Daoy (cell line): ENCODE measurements at places on chromosomes 3 and 15. TPM values are rescaled to one million over a fixed set of nuclear protein-coding genes. Genes with fewer than 3 reads are reported as not detected.

GRCh38 chr15:68580883-68581155 is 2.0 kb downstream of the CORO2B start:
- no peak for DNase-seq

GRCh38 chr3:6281662-6282061 is 579.3 kb upstream of the GRM7 start:
- DNase-seq = no peak

DNA sequence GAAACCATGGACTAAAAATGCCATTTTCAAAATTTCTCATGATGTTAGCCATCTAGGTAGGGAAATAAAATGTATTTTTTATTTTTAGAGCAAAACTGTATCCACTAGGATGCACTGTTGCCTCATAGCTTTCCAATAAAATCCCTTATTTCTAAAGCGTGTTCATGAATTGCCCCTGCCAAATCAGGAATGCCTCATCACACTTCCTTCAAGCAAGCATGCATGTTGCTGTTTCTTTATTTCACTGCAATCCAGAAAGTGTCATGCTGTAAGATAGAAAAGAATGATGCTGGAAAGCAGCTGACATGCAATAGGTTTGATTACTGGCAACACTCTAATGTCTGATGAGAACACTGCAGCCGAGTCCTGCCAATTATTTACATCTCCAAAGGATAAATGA is 239.5 kb downstream of the CHL1 start:
- DNase-seq = no peak

DNA sequence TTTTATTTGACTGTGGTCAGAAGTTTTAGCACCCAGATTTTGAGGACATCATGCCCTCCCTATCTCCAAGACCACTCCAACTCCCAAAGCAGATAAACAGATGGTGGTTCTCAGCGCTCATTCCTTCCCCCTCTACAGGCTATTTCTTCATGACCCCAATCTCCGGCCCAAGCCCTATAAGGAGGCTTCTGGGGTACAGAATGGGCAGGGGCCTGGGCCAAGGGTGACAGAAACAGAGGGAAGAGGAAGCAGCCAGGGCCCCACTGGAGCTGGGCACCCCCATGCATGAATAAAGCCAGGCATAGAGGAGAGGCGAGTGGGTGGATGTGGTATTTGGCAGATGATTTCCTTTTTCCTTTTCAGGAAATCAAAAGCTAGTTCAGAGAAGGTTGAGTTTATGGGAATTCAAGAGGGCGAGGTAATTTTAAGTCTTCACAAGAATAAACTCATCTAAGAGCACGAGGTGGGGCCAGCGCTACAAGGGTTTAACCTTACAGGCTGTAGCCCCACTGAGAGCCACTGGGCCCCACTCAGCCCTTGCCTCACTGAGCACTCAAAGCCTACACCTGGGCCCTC is 104.8 kb upstream of the HERC1 start:
- no peak for DNase-seq

- no peak for DNase-seq
Measured at GRCh38 chr15:101556273-101556672, 66.8 kb upstream of the PCSK6 start.

GRCh38 chr3:195591220-195591619 is 7.5 kb upstream of the APOD start:
- DNase-seq = no peak

- no peak for DNase-seq
Measured at GRCh38 chr15:56978898-56979662, 60.6 kb downstream of the TCF12 start.

DNA sequence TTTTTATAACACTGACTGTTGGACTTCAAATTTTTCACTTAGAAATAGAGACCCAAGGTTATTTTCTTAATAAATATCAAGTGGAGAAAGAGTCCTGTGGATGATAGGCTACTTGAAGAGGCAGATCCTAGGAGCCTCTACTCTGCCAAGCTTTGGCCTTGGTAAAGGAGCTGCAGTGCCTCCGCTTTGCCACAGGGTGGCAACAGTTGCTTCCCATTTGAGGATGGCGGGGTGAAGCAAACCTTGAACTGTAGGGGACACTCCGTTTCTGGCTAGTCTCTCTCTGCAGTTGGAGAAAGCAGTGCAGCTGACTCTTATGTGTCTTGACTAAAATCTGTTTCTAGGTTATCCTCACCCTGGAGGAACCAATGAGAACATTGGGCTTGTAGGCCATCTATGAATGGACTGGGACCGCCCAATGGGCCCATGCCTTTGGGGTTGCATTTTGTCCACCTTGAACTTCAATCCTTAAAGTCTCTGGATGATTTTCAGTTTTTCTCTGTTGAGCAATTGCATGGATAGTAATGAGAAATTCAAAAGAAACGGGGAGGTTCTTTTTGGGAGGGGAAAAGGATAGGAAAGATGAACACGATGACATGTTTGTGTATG is 9.8 kb downstream of the SCG5 start:
- DNase-seq = peak; percentile 65

DNA sequence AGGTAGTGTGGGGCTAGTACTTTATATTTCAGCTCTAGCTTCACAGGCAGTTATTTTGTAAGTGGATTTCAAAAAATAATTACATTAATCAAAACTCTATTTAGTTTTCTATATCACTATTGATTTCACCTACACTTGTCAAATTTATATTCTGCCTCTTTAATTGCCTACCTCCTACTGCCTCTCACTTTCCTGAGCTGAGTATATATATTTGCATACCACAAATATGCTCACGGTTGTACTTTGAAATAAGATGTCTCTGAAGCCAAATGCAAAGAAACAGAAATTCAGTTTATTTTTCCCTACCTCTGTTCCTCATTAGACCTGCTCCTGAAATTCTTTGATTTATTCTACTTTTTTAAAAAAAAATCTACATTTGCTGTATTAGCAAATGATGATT is 309.3 kb upstream of the TGFBR2 start:
- no peak for DNase-seq

DNA sequence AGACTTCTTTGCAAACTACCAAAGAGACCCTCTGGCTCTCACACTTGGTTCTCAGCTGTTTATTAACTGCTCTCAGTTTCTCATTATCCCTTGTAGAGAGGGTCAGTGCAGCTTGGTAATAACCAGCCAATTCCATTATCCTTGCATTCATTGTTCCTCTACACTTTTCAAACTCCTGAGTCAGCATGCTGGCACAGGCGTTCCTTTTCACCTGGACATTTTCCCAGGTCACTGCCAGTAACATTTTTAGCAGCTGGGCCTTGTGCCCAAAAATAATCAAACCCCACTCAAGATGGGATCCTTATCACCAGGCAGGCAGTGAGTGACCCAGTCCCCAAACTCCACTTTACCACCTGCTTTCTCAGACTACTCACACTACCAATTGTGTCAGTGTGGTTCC is 4.8 kb upstream of the SUMF1 start:
- no peak for DNase-seq

DNA sequence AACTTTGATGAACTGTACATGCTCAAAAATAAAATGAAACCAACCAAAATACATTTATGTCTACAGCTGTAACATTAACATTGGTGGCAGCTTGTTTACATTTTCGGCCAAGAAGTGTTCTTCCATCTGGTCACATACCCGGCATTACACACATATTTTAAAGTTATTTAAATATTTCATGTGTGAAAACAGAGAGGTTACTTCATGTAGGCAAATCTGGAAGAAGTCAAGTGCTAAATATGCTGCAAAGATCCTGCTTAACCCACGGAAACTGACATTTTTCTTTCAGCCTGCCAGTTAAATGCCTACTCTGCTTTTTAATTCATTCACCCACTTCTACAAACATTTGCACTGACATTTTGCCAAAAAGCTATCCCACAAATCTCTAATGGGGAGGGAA is 69.7 kb downstream of the MB21D2 start:
- DNase-seq = no peak

GRCh38 chr3:172185907-172186306 is 146.5 kb downstream of the FNDC3B start:
- DNase-seq = no peak

DNA sequence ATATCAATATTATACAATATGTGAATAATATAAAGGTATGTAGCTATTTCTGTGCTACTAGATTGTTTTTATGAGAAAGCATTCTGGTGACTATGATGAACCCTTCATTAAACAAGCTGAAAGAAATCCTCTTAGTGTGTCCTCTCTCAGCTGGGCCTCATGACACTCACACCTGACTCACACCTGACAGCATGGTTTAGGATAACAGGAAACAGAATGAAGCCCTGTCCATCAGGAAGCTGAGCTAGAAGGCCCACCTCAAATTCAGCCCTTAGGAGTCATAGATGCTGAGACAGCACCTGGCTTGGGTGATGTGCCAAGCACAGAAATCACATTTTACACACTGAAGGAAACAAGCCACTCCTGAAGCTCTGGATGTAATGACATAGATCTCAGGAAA is 30.8 kb downstream of the CHCHD4 start:
- DNase-seq = no peak

GRCh38 chr15:68565726-68566125 is 13.1 kb upstream of the CORO2B start:
- DNase-seq = no peak

DNA sequence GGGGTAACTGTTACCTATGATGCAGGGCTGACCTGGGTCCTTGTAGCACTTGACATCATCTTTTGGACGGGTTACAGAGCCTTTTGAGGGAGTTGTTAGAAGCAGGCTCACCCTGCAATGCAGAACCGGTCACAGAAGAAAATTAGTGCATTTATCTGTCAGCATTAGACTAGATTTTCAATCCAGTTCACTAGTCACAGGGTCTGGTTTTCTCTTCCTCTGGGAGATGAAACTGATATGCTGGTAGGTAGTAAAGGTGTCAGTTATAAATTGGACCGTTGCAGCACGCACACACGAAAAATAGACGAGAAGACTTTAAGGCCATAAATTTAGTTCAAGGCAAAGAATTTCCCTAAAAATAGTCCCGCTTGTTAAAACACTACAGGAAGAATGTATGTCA is 532.3 kb upstream of the ATP11B start:
- DNase-seq = no peak

DNA sequence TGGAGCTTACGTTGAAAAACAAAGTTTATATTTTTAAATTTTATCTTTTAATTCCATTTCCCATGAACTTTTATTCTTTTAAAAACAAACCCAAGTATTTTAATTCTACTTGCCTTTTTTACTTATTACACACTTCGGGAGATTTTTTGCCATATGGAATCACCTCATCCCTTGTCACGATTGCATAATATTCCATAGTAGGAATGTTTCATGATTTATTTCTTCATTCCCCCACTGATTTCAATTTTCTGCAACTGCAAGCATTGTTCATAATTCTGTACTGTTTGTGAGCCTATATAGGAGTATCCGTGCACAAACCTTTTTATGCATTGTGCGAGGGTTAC is 574 bp upstream of the SLC25A36 start:
- no peak for DNase-seq

GRCh38 chr3:44160818-44161217 is 80.9 kb upstream of the TOPAZ1 start:
- no peak for DNase-seq

- no peak for DNase-seq
Measured at GRCh38 chr3:38129058-38129457, 7.9 kb downstream of the ACAA1 start.

GRCh38 chr3:183375787-183376186 is 52.6 kb downstream of the MCF2L2 start:
- no peak for DNase-seq

DNA sequence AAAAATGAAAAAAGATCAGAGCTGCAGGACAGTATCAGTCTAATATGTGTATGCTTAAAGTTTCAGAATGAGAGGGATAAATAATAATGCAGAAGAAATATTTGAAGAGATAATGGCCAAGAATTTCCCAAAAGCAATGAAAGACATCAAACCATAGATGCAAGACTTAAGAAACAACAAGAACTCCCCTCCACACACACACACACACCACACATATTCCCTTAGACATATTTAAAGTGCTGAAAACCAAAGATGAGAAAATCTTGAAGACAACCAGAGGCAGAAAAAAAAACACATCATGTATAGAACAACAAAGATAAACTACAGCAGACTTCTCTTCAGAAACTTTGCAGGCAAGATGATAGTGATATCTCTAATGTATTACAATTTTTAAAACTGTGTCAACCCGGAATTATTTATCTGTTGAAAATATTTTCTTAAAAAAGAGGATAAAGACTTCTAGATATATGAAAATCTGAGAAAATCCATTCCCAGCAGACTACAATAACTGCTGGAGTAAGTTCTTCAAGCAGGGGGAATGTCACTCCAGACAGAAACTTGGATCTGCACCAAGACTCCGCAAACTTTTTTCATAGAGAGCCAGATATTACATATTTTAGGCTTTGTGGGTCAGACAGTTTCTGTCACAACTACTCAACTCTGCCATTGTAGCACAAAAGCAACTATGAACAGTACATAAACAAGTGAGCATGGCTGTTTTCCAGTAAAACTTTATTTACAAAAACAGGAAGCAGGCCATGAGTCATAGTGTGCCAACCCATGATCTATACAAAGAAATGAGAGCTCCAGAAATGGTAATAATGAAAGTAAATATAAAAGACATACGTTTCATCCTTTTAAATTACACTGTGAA is 223.4 kb upstream of the CGNL1 start:
- DNase-seq = no peak

GRCh38 chr3:197730200-197730599 is 6.5 kb downstream of the RUBCN start:
- peak; percentile 55 for DNase-seq

DNA sequence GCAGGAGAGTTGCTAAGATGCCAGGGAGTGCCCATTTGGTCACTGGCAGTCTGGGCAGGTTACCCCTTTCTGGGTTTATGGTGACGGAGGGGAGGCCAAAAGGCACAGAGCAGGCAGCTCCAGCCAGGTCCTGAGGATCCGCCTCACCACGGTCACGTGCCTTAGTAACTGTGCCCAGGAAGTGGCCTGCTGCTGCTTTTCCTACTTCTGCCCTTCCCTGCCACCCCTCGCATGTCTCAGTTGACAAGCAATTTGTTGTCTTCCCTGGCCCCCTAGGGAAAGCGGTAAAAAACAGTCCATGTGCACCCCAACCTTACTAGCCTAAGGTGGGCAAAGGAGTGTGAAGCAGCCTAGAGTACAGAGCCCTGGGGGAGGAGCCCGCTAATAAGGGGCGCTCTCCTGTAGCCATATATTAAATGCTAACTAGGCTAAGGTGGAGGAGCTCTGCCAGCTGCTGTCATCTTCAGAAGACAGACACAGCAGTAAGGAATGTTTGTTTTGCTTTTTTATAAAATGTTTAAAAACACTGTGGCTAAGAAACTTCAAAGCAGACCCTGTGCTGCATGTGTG is 9.1 kb upstream of the LIPH start:
- DNase-seq = no peak

The DNAJC19 gene
- total RNA-seq = 38.6 and 42.1 TPM in 2 replicates

The CACNA1D gene
- 0.86 and 1.4 TPM in 2 replicates for total RNA-seq

The CYP8B1 gene
- not detected in 2 replicates for total RNA-seq

The ALDH1L1 gene
- total RNA-seq = 0.11 TPM in 1 of 2 replicates, not detected in the other

The NAALADL2 gene
- total RNA-seq = 1.5 and 8.7 TPM in 2 replicates

The CCR3 gene
- not detected in 2 replicates for total RNA-seq

The ZNF662 gene
- 0.30 and 0.80 TPM in 2 replicates for total RNA-seq

The IQCB1 gene
- 31.0 and 31.7 TPM in 2 replicates for total RNA-seq

The GOLGA6B gene
- total RNA-seq = not detected in 2 replicates

The ADAMTS7 gene
- 1.1 and 1.8 TPM in 2 replicates for total RNA-seq

The MST1R gene
- not detected in 2 replicates for total RNA-seq

The CHSY1 gene
- 26.6 and 29.0 TPM in 2 replicates for total RNA-seq

The ZNF502 gene
- total RNA-seq = 3.6 and 5.7 TPM in 2 replicates

The GPR156 gene
- 1.5 and 1.7 TPM in 2 replicates for total RNA-seq

The SLC4A7 gene
- total RNA-seq = 49.2 and 63.0 TPM in 2 replicates
